Immature natural killer cell (primary cell): ENCODE measurements at places on chromosomes 7 and 10. TPM values are rescaled to one million over a fixed set of nuclear protein-coding genes. Genes with fewer than 3 reads are reported as not detected.

MKRN1 gene
- polyA plus RNA-seq: 135 TPM

SRRM3 gene
- not detected for polyA plus RNA-seq

IGF2BP3 gene
- polyA plus RNA-seq: 0.76 TPM

ABCB8 gene
- 23.3 TPM for polyA plus RNA-seq

BAIAP2L1 gene
- polyA plus RNA-seq: 0.29 TPM

KLLN gene
- polyA plus RNA-seq: 0.17 TPM

ZNF804B gene
- not detected for polyA plus RNA-seq

WDFY4 gene
- 2.2 TPM for polyA plus RNA-seq

PHKG1 gene
- polyA plus RNA-seq: not detected

UPK3B gene
- not detected for polyA plus RNA-seq

CPA5 gene
- not detected for polyA plus RNA-seq
